ENCODE measurements at places on chromosomes 12 and 14. TPM values are rescaled to one million over a fixed set of nuclear protein-coding genes. Genes with fewer than 3 reads are reported as not detected.

Gene GPRC5A
- total RNA-seq: 14.3 TPM

Gene INSM2
- not detected for total RNA-seq

Gene ACOT6
- total RNA-seq: 0.30 TPM

Gene TSPAN11
- not detected for total RNA-seq

Gene SLC8A3
- total RNA-seq: 0.15 TPM

Data from epithelial cell of umbilical artery (primary cell).